ENCODE measurements at places on chromosomes 11 and 22.

- DNase-seq: no peak
These were observed 1416.4 kb upstream of the RAG2 start for GRCh38 chr11:38014405-38014804.

DNA sequence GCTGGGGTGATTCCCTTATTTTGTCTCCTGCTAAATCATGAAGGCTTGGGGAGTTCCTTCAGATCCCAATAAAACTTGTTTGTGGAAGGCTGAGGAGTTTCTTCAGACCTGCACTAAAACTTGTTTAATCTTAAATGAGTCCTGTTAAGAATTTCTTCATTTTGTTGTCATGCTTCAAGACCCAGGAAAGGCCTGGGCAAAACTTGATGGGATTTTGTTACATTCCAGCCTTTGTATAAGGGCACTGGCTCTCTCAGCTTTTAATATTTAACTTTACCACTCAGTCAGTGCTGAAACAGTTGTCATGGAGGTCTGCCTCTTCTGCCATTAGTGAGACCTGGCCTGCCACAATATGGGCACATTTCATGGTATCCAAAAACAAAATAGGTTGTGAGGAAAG is 699.0 kb downstream of the ETS1 start:
- DNase-seq: no peak

- DNase-seq: peak; percentile 62
These were observed 3.1 kb downstream of the CERK start for GRCh38 chr22:46734830-46735453.

- no peak for DNase-seq
These were observed 878.5 kb upstream of the LRRC4C start for GRCh38 chr11:42337786-42338455.

DNA sequence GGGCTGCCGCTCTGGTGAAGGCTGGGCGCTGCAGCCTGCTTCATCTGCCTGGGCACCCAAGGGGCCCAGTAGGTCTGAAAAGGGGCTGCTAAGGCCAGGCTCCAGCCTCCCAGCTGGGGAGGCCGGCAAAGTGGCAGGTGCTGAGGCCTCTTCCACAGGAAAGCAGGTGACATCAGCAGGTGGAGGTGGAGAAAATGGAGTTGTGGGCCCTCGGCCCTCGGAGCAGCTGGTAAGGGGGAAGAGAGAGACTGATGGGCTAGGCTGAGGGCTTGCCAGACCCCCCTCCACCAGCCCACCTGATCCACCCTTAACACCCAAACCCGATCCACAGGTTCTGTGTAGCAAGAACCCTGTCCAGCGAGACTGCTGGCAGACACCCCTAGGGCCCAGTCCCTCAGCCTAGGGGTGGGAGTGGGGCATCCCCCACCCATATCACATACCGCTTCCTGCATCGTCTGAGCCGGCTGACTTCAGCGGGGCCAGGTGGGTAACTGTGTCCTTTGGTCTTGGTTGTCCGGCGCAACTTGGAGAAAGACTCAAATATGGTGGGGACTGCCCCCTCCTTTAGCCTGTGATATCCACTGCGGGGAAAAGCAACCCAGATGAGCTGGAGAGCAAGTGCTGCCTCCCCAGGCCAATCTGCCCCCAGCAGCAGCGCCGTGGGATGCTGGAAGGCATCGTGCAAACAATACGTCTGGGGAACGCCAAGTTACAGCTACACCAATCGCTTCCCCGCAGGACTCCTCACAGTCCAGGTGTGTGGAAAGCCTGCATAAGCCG is 1.5 kb downstream of the THAP7 start:
- DNase-seq: no peak

DNA sequence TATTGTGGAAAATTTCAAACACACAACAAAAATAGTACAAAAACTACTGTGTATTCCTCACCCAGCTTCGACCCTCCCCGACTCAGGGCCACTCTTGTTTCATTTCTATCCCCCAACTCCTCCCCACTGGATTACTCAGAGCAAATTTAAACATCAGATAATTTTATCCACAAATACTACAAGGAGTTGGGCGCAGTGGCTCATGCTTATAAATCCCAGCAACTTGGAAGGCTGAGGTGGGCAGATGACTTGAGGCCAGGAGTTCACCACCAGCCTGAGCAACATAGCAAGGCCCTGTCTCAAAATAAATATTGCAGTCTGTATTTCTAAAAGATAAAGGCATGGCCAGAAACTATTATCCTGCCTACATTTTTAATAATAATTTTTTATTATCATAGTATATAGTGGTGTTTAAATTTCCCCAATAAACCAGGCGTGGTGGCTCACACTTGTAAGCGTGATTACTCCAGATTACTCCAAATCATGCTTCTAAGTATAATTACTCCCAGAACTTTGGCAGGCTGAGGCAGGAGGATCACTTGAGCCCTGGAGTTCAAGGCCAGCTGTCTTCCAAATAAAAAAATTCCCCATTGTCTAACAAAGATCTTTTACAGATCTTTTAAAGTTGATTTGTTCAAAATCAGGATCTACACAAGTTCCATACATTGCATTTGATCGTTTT is 39.8 kb downstream of the LRRC32 start:
- no peak for DNase-seq

DNA sequence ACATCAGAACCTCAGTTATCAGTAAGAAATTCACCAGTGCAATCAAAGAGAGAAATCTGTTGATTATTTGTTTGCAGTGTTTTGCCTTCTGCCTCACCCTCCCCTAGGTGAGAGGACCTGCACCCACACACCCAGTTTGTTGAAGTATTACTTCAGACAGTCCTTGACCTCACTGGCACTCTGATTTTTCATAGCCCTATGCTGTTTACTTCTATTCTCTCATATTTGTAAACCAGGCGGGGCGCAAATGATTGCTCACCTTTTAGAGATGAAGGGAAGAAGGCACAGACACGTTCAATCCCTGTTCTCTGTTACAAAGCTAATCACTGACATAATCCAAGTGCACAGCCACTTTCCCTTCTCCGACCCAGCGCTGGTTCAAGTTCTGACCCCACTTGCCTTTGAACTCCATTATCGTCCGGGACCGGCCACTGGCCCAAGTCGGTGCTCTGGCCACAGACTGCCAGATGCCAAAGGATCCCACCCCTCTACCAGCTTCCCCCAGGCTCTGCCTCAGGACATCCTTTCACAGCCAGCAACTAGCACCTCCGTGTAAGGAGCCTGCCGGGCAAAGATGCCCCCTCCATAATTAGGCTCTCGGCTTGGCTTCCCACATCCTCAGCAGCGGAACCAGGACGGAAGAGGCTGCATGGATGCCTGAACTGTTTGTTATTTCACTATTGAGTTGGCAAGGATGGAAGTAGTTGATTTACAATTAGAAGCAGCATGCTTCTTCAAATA is 1.7 kb downstream of the ETS1 start:
- DNase-seq: no peak

DNA sequence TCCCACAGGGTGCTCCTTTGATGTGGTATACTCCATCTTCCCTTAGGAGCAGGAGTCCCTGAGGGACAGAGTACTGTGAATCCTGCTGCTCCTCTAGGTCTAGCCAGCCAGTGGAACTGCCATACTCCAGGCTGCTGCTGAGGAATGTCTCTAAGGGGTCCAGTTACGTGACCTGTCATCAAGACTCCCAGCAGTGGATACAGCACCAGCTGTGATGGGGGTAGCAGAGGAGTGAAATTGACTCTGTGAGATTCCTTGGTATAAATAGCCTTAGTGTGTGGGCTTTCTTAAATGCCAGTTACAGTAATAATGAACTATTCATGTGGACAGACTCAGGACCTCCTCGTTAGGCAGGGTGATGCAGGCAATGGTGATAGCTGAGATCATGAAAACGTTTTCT is 140.4 kb upstream of the LUZP2 start:
- DNase-seq: no peak

GRCh38 chr11:48154151-48154550 is 62.5 kb upstream of the OR4B1 start:
- DNase-seq: no peak

DNA sequence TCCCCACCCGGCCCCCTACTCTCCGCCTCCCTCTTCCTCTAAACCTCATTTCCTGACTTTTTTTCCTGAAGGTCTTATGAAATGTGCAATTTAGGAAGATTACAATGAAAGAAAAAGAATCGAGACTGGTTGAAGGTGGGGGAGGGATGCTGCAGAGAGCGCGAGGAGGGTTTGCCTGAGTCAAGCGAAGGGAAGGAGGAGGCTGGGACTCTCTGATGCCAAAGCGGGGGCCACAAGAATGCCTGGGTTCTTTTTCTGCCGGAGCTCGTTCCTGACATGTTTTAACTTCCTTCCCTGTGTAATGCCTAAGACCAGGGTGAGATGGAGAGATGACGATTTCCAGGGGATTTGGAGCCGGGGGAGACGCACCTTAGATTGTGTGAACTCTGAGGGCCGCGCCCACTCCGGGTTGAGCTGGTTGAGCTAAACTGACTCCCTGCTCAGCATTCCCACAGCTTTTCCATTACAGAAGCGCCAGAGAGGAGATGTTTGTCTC is 270.5 kb upstream of the SORL1-AS1 start:
- no peak for DNase-seq

GRCh38 chr11:1071571-1072115 is 3.0 kb upstream of the MUC2 start:
- no peak for DNase-seq

- no peak for DNase-seq
These were observed 12.7 kb upstream of the FOLR1 start for GRCh38 chr11:72179049-72179803.

DNA sequence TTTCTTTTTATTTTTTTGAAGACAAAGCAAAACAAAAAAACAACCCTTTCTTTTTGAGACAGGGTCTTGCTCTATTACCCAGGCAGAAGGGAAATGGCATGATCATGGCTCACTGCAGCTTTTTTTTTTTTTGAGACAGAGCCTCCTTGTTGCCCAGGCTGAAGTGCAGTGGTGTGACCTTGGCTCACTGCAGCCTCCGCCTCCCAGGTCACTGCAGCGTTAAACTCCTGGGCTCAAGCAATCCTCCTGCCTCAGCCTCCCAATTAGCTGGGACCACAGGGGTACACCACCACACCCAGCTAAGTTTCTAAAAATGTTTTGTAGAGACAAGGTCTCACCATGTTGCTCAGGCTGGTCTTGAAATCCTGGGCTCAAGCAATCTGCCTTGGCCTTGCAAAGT is 124.6 kb downstream of the ABTB2 start:
- no peak for DNase-seq

DNA sequence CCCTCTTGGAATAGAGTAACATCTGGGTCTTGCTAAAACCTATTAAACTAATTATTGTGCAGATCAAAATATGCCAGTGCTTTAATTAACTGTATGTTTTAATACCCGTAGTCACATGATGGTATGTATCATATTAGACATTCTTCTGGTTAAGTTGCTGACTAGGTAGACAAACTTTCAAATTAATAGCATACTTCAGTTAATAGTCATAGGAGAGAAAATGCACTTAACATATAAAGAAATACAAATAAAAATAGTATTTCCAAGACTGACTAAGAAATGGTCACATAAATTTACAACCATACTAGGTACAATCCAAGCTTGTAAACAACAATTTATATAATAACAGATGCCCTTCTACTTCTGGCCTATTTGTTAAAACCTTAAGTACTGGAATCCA is 7.6 kb upstream of the EXPH5 start:
- no peak for DNase-seq

DNA sequence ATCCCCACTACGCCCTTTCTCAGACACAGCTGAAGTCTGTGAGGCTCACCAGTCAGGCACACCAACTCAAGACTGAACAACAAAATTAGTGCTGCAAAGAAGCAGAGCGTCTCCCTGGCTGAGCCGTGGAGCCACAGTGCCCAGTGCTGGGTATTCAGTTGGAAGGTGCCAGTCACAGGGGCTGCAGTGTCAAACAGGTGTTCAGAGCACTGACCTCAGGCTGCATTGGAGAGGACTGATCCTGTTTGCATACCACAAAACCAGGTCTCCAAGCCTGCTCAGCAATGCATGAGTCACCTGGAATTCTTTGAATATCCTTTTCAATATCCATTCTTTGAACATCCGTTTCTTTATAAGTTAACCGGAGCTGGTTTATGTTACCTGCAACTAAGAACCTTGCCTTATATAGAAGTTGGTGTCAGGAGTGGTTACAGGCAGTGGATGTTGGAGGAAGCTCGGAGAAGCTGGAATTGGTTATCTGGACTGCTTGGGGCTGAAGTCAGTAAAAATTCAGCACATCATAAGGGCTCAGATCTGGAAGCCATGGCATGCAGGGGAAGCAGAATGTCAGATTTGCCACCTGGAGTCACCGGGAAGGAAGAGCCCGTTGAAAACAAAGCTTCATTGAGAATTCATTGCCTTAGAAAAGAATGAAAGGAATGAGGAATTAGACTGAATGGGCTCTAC is 30.3 kb downstream of the PDGFB start:
- no peak for DNase-seq

DNA sequence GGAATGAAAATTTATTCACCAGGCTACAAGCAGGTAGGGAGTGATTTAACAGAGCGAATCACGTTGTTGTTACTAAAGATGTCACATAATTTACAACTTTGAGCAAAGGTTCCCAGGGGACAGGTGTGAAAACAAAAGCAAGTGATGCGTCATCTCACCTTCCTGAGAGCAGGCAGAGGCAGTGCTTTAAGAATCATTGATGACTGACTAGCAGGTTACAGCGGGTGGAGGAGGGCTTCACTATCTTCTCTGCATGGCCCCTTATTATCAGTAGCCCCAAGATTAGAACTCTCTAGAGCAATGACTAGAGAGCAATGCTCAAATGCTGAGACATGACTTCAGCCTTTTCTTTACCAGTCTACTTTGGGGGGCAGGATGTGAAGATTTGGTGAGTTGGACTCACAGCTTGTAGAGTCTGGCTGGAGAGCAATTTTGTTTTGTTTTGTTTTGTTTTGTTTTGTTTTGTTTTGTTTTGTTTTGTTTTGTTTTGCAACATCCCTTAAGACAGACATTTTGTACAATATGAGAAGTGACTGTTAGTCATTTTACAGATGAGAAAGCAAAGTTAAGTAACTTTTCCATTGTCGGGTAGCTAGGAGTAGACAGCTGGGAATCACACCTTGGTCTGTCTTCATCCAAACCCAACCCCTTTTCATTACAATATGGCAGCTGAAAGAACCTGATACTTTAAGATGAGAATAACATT is 84.8 kb downstream of the SLC1A2 start:
- DNase-seq: no peak

GRCh38 chr11:74744277-74744676 is 4.4 kb upstream of the RNF169 start:
- no peak for DNase-seq

GRCh38 chr11:61549662-61550568 is 31.0 kb downstream of the SYT7 start:
- DNase-seq: no peak

DNA sequence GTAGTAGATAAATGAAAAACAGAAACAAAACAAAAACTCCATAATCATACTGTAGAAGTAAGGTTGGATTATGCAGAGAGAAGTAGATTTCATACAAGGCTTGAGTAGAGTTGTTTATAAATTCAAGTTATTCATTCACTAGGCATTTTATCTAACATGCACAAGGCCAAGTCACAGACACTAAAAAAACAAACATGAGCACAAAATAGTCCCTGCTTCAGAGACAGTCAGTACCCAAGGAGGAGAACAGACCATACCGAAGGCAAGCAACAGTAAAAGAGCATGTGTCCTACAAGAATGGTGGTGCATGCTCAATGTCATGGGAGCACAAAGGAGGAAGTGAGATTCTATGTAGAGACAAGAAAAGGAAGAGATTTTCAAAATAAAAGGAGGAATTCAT is 796.5 kb upstream of the LRRC4C start:
- DNase-seq: no peak
